ENCODE measurements at places on chromosomes 11 and 22.

GRCh38 chr11:12473381-12473780, 96.0 kb downstream of the PARVA start:
- DNase-seq = no peak

- DNase-seq = no peak
Measured at GRCh38 chr11:105056446-105056845, 11.3 kb upstream of the CARD16 start.

DNA sequence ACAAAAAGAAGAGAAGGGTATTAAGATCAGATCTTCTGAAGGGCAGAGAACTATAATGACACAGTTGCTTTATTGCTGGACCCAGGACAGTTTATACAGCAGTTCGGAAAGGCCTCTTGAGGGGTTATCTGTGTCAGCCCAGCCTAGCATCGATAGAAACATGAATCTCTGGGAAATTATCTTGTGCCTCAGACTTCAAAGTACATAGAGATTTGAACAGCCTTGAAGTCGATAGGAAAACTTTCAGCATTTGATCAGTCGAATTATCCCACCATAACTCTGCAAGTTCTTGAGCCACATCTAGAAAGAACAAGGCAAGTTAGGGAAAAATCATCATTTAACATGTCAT, 2.5 kb upstream of the LMO2 start:
- no peak for DNase-seq

- DNase-seq = no peak
Measured at GRCh38 chr11:119700536-119701346, 28.3 kb downstream of the NECTIN1 start.

DNA sequence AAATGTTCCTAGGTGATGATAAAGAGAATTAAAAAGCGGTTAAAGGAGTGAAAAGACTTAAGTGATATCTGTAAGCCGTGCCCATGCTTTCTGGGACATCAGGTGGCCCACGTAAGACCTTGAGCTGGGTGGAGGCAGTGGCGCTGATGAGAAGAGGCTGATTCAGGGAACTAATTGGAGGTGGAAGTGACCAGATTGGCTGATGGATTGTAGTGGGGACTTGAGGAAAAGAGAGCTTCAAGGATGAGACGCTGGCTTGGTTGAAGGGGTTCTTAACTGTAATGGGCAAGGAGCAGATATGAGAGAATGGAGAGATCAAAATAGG, 69.1 kb upstream of the EP300 start:
- no peak for DNase-seq

- DNase-seq = no peak
Measured at GRCh38 chr11:78638704-78639380, 64.2 kb upstream of the NARS2 start.

DNA sequence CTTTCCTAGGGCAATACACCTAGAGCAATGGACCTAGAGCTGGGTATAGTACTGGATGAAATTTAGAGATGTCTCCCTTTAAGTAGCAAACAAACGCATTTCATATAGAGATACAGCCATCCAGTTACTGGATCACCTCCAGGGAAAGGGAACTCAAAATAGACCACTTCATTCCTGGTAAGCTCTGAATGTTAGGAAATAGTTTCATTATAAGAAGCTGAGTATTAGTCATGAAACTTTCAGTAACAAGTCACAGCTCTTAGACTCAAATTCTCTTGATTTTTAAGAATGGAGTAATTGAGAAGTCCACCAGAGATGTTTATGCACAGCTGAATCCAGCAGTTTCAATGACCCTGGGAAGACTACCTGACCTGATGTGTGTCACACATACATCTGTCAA, 221.9 kb downstream of the FAM76B start:
- no peak for DNase-seq

- no peak for DNase-seq
Measured at GRCh38 chr11:95891423-95892170, 32.3 kb downstream of the MTMR2 start.

DNA sequence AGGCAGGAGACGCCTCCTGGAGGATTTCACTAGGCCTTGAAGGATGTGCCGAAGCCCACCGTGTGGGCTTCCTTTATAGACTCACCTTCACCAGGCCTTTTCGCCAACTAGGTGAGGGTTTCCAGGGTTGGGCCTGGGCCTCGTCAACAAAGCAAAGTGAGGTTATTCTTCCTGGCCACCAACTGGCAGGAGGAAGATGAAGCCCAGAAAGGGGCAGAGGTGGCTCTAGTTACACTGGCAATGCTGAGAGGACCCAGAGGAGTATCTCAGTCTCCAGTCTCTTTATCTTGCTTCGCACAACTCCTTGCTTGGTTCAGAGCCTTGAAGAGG, 404 bp upstream of the RELT start:
- DNase-seq = no peak

DNA sequence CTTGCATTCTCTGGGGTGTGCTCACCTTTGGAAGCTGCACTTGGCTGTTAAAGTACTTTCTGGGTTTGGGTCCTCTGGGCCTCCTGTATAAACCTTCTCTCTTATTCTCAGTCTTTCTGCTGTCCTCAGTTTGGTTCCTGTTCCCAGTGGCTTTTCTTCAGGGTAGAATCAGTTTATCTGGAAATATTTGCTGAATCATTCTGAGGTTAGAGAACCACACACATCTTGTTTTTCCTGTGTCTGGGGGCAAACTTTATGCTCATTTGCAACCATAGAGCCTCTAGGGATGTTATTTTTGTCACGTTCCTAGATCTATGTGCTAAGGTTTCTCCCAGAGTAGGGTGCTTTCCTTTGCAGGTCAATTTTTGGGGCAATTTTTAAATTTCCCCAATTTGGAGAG, 224.3 kb upstream of the C11orf87 start:
- no peak for DNase-seq

- no peak for DNase-seq
Measured at GRCh38 chr11:26332572-26332915, 614 bp downstream of the ANO3 start.

DNA sequence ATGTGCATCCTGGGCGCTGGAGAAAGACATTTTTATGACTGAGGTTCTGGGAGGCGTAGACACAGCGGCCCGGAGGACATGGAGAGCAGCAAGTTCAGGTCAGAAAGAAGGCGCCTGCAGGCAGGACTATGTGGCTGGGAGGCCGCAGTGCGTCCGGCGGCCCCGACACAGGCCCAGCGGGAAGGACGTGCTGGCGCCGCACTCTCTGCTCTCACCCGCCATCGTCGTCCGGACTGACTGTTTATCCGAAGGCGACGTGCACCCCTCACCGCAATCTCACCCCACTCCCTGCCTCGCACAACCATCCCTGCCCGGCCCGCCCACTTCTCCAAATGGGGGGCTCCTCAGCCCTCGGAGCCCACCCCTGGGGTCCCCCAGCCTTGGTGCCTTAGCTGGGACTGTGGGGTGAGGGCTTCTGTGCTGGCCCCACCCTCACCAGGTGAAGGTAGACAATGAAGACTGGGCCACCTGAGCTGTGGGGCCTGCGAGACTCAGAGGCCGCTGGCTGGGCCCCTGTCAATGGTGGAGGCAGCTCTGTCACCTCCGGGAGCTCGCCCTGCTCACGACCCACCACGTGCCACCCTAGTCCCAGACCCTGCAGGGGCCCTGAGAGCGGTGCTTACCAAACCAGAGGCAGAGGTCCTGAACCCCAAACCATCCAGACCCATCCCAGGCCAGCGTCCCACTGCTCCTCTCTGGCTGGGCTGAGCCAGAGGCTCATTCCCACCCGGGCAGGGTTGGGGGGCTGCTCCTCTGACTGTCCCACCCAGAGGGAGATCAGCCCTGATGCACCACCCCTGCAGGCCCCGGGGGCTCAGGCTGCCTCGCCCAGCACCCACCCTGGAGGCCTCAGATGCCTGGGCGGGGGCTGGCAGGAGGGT, 16.2 kb upstream of the MUC5B start:
- DNase-seq = peak; percentile 56

DNA sequence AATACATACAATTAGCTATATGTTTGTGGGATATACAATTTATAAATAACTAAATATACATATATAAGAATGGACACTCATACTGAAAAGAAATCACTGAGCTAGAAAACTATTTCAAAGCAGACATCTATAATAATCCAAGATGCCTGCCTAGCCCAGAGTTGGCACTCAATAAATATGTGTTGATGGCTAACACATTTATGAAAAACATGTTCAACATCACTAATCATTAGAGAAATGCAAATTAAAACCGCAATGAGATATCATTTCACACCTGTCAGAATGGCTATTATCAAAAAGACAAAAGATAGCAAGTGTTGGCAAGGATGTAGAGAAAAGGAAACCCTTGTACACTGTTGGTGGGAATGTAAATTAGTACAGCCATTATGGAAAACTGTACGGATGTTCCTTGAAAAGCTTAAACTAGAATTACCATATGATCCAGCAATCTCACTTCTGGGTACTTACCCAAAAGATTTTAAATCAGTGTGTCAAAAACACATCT, 29.8 kb downstream of the POU2AF1 start:
- no peak for DNase-seq

GRCh38 chr22:19879246-19879570, 24.5 kb upstream of the GNB1L start:
- peak; percentile 31 for DNase-seq

GRCh38 chr11:15072551-15073143, 746 bp upstream of the CALCB start:
- DNase-seq = no peak

DNA sequence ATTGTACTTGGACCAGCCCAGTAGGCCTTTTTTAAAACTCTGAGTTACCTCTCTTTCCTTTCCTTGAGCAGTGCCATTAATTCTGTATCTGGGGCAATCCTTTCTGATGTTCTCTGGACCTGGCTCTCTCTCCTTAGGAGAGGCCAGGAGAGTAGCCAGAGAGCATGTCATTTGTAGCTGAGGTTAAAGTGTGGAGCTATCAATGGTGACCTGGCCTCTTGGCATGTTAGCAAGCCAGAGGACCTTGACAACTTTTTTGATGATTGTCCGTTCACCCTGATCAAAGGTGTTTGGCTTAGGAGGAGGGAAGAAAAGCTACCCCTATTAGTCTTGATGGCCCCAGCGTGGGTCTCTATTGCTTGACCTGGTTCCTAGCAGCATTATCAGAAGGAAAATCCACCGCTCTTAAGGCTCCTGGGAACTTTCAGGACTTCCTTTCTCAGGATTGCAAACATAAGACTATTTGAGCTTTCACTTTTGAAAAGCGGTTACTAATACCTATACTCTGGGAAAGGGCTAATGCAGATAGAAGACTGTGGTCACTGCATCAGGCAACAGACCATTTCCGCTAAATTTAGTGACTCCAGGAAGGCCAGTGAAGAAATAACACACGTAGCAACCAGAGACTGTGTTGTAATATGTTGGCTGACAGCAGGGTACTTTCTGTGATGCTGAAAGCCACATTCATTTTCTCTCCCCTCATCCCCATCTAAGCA, 18.2 kb downstream of the LIMK2 start:
- DNase-seq = no peak

- DNase-seq = no peak
Measured at GRCh38 chr11:94926698-94927237, 46.6 kb downstream of the CWC15 start.

GRCh38 chr22:47176573-47177333, 414.3 kb downstream of the TBC1D22A start:
- peak; percentile 57 for DNase-seq

- no peak for DNase-seq
Measured at GRCh38 chr22:33477120-33478111, 419.2 kb upstream of the SYN3 start.

DNA sequence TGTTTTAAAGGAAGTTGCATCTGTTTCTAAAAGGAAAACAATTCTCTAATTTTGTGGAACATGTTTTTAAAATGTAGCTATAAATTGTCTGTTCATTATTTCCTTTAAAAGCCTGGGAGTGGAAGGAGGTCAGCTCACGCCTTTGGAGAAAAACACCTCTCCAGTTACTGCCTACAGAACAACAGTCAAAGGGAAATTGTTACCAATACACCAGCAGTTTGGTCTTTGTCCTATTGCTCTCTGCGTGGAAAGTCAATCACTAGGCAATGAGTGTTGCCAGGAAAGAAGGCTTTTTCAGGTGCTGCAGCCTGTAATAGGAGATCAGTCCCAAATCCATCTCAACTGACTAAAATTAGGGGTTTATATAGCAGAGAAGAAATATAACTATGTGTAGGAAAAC, 22.2 kb downstream of the SVIP start:
- DNase-seq = no peak

GRCh38 chr22:23777776-23778576, 5.3 kb downstream of the MMP11 start:
- no peak for DNase-seq

DNA sequence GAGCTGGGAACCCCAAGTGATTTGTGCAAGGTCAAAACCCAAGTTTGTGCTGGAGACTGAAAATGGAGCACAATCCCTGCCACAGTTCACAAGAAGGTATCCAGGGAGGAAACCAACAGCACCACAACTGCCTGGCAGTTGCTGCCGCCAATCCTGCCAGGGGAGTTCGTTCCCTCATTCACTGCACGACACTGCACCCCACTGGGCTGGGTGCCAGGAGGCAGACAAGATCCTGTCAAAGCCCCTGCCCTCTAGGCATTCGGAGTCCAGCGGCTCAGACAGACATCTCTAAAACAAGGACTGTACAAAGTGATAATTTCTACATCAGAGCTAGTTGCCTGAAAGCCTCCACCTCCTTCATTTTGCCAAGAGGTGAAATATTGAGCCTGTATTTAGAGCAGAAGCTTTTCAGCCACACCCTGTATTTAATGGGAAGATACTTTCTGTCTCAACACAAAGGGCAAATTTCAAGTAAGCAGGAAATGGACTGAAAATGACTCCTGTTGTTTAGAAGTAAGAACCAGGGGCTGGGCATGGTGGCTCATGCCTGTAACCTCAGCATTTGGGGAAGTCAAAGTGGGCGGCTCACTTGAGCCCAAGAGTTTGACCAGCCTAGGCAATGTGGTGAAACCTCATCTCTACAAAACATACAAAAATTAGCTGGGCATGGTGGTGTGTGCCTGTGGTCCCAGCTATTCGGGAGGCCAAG, 277.4 kb upstream of the NARS2 start:
- no peak for DNase-seq

- no peak for DNase-seq
Measured at GRCh38 chr11:103958475-103959215, 77.8 kb upstream of the DDI1 start.

DNA sequence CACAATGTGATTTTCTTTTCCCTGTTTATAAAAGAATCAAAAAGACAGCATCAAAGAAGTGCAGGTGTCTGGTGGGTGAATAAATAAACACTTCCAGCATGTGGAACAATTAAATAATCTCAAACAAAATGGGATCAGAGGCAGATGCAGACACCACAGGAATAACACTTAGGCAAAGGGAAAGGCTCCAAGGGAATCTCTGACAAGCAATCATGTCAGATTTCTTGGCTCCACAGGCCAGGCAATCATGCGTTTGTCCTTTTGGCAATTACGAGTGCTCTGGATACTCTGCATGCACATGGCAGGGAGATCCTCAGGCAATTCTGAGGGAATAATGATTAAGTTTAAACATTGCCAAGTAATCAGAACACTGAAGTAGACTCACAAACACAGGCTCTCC, 403.5 kb upstream of the LUZP2 start:
- DNase-seq = no peak

DNA sequence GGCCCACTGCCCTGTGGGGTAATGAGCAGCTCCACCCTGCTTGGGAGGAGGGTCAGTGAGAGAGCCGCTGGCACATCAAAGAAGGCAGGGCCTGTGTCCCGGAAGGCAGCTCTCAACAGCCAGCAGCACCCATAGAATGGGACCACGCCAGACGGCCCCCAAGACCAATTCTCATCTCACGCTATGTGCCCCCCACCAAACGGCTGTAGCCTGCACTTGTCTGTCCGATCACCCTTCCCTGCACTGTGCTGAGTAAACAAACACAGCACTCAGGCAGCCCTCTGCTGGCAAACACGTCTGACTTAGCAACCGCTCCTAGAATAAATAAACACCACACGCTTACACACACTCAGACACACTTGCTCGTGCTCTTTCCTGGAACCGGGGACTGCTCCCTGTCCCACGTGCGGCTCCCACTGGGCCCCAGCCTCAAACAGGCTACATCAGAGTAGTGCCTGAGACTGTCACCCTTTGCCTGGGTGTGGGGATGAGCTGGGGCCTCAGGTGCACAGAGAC, 53.2 kb upstream of the CDON start:
- no peak for DNase-seq

All from activated effector memory CD4-positive, alpha-beta T cell treated with anti-CD3 and anti-CD28 coated beads, Interleukin-2, amount 50 U/mL, for 16 hours (primary cell).